ENCODE measurements at places on chromosomes 12 and 14.
A peak's percentile ranks its signal among the peaks of the same experiment; 100 is the strongest.

DNA sequence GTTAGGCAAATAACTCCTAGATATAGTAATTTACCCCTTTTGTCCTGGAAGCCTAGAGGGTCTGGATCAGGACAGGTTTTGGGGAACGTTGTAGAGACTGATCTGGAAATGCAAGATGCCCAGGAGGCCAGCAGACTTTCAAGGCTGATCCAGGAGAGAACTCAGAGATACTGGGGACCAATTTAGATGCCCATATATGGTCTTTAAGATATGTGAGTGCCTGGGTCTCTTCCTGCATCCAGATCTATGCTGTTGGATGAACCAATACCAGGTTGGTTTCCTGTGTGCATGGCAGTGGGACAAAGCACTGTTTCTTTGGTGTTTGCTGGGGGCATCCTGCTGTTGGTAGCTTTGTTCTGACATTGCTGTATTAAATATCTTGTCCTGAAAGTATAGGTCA is 5.4 kb downstream of the ERG28 start:
- H3K27ac ChIP-seq = no peak overlapping the region
- no peak for DNase-seq
- no peaks in the 10 kb centered on the region for H3K27me3 ChIP-seq
- peaks cover 11% of the 10 kb centered on the region for H3K4me1 ChIP-seq
- peaks cover 33% of the 10 kb centered on the region for H3K36me3 ChIP-seq
- H3K4me3 ChIP-seq = no peak overlapping the region

DNA sequence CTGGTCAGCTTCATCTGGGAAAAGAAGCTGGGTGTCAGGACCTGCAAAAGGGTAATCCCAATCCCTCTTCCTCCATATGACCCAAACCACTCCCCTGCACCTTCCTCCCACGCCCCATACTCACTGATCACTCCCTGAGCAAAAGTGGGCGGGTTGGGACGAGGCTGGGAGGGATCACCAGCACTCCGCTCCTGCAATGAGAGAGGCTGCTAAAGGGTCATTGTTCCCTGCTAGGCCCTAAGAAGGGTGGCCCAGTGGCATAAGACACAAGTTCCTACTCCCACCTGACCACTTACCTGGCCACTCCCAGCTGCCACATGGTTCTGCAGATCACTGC is 15.7 kb upstream of the PRKAG1 start:
- H3K27ac ChIP-seq = no peak overlapping the region
- H3K36me3 ChIP-seq = peaks cover 23% of the 10 kb centered on the region
- H3K27me3 ChIP-seq = no peaks in the 10 kb centered on the region

DNA sequence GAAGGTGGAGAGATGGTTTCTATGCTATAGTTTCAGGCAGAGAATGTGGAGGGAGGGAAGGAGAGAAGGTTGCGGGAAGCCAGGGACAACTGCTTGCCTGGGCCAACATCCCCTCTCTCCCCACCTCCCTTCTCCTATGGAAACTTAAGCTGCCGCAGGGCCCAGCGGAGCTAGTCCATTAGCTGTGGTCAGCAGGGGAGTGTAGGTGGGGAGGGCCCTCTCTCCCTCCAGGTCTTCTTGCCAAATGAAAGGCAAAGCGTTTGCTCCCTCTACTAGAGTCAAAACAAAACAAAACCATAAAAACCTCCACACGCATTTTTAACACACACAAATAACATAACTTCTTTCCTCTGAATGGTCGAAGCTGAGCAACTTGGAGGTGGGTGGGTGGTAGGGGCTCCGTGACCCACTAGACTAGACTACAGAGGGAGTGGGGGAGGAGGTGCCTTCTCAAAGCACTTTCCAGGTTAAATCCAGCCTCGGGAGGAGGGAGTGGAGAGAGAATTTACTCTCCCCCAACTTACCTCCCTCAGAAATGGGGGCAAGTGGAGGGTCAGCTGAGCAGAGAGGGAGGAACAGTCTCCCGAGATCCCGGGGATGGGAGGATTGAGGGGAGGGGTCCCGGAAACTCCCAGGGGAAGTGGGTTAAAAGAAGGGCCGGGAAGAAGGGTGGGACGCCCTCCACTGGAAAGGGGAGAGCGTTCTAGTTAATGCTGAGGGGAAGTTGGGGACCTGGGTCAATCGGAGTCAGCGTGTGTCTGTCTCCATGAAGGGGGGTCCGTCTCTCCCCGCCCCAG is 4.6 kb upstream of the CACNB3 start:
- H3K4me3 ChIP-seq = peak overlapping the region; percentile 93
- H3K27me3 ChIP-seq = peaks cover 24% of the 10 kb centered on the region
- DNase-seq = no peak
- peak overlapping the region; percentile 59 for H3K27ac ChIP-seq
- peaks cover 26% of the 10 kb centered on the region for H3K4me1 ChIP-seq

- peak overlapping the region; percentile 53 for H3K27ac ChIP-seq
- peaks cover 10% of the 10 kb centered on the region for H3K4me1 ChIP-seq
- H3K27me3 ChIP-seq = no peaks in the 10 kb centered on the region
- H3K36me3 ChIP-seq = peaks cover 9% of the 10 kb centered on the region
Measured at GRCh38 chr14:35689000-35689460, 120.1 kb downstream of the RALGAPA1 start.

- no peak overlapping the region for H3K4me3 ChIP-seq
- peaks cover 2% of the 10 kb centered on the region for H3K36me3 ChIP-seq
- peak overlapping the region; percentile 48 for H3K27ac ChIP-seq
- H3K4me1 ChIP-seq = peaks cover 88% of the 10 kb centered on the region
Measured at GRCh38 chr14:98015921-98016320, 1218.7 kb downstream of the VRK1 start.
